ENCODE measurements at places on chromosomes 16 and 17.

DNA sequence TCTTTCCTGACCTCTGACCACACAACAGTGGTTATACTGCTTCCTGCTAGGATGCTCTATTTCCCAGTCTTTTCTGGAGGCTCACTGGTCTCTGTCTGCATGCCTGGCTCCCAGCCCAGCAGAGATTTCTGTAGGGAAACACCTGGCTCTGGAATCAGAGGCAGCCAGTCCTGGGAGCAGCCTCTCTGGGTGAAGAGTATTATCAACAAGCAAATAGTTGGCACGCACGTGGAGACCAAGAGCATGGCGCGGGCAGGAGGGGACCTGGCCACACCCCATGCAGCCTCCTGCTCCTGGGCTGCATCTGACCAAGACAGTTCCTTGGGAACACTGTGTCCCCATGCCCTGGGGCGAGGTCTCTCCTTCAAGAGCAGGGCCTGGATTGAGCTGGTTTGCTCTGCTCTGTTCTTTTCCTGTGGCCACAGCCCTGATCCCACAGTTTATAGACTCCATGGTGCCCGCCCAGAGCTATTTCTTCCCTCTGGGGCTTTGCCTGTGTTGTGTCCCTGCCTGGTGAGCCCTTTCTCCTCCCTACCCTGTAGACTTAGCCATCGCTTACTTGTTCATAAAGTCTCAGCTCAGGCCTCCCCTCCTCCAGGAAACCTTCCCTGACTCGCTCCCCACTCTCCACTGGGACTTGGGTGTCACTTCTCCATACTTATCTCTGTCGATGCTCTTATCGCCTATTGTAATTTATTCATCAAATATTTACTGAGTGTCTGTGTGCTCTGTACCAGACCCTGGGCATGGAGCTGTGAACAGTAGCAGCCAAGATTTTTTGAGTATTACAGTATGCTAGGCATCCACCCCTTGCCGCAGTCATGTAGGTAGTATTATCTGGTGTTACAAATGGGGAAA lies 60.6 kb downstream of the SCNN1B start:
- DNase-seq: no peak

GRCh38 chr17:62648251-62648955 lies 20.9 kb downstream of the MRC2 start:
- no peak for DNase-seq

DNA sequence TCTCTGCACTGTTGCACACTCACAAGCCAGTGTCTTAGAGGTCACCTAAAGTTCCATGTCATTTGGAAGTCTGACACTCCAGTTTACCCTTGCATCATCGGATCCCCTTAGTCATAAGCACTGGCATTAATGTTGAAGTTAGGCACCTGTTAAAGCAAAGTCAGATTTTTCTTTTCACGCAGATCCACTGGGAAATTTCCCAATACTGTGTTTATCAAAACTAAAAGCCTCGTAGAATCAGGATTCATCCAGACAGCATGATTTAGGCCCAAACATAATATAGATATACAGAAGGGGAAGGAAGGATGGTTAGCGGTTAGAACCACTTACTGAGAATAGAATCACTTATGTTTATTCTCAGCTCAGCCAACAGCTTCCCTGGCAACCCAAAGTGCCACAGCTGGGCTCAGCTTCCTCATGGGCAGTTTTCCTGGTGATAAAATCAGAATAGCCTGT lies 30.1 kb upstream of the HAPSTR1 start:
- no peak for DNase-seq

DNA sequence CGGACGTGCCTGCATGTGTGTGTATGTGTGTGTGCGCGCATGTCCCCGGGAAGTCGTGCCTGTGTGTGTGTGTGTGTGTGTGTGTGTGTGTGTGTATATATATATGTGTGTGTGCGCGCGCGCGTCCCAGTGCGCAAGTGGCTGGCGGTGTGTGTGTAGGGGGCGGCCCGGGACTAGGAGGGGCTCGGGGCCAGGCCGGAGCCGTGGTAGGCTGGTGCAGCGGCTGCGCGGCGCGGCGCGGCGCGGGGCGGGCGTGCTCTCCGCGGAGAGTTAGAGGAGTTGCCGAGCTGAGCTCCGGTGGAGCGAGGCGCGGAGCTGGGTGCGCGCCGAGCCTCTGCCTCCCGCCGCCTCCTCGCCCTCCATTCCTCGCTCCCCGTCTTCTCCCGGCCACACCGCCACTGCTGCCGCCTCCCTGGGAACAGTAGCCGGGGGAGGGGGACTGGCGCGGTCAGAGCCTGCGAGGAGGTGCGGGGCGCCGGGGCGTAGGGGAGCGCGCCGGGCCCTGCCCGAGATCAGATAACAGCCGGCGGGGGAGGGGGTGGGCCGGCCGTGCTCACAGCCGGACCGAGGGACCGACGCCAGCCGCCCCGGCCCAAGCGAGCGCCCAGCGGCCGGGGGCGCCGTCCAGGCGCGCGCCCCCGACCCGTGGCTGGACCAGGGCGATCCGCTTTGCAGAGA lies at the start of gene KCNJ12:
Gene KCNJ12 (plus strand): TSS at position 277 of the 678 bp plus-strand sequence. CDS start 38,986 bp downstream, outside the sequence.
- no peak for DNase-seq

- DNase-seq: no peak
Measured at GRCh38 chr17:62121025-62121730, 56.1 kb upstream of the MED13 start.

GRCh38 chr17:41013181-41013580 lies 4.3 kb upstream of the KRTAP3-1 start:
- DNase-seq: no peak

DNA sequence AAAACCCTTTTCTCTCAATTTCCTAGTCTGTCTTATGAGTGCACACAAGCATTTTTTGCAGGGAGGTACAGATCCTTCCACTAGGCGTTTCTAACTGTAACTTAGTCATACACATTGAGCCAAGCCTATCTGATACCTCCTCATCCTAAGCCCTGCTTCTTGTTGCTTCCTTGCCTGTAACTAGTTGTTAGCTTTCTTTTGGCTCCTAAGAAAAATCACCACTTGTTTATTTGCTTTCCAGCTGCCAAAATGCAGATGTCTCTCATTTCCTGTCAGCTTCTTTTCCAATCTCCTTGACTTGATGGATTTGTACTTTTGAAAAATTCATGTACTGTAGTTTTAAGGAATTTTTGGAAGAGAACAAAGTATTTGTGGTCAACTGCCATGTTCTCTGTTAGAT lies 73.7 kb downstream of the TNRC6C start:
- DNase-seq: no peak

- no peak for DNase-seq
Measured at GRCh38 chr17:50304781-50305404, 30.6 kb downstream of the TMEM92 start.

DNA sequence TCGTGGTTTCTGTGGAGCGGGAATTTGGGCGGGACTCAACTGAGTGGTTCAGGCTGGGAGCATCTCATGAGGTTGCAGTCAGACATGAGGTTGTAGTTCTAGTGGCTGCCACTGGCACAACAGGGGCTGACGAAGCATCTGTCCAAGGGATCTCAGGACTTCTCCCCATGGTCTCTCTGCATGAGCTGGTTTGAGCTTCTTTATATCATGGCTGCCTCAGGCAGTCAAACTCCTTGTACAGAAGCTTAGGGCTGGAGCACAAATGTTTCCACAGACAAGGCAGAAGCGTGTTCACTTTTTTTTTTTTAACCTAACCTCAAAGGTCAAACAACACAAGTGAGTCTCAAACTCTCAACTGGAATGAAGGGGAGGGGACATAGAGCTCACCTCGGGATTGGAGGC lies 243.3 kb downstream of the MSI2 start:
- no peak for DNase-seq

GRCh38 chr17:40337351-40337750 lies 27.2 kb downstream of the GJD3 start:
- no peak for DNase-seq

- DNase-seq: no peak
Measured at GRCh38 chr17:38873640-38874380, 4.0 kb downstream of the LASP1 start.

- no peak for DNase-seq
Measured at GRCh38 chr17:64519601-64520000, 12.8 kb downstream of the CEP95 start.

DNA sequence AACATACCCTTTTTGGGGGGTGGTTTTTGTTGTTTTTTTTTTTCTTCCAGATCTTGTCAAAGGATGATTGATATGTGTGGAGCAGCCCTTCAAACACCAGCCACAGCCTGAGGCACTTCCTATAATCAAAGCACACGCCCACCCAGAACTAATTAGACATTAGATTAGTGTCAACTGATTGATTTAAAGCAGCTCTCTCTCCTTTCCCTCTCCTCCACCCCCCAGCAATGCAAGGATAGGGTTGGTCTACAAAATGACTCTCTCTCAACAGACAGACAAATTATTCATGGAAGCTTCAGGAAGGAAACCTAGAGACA lies 250.3 kb upstream of the SOX9 start:
- no peak for DNase-seq

GRCh38 chr17:9886141-9886930 lies 18.7 kb downstream of the RCVRN start:
- DNase-seq: no peak

- peak; percentile 77 for DNase-seq
Measured at GRCh38 chr16:77211880-77212740, 12.9 kb downstream of the SYCE1L start.

- DNase-seq: no peak
Measured at GRCh38 chr16:57862698-57863433, 60.6 kb upstream of the KIFC3 start.

- DNase-seq: no peak
Measured at GRCh38 chr16:66668777-66669444, 27.6 kb downstream of the CMTM4 start.

- DNase-seq: no peak
Measured at GRCh38 chr16:52563767-52564611, 17.0 kb upstream of the TOX3 start.

GRCh38 chr16:62709794-62710193 lies 673.6 kb upstream of the CDH8 start:
- no peak for DNase-seq

DNA sequence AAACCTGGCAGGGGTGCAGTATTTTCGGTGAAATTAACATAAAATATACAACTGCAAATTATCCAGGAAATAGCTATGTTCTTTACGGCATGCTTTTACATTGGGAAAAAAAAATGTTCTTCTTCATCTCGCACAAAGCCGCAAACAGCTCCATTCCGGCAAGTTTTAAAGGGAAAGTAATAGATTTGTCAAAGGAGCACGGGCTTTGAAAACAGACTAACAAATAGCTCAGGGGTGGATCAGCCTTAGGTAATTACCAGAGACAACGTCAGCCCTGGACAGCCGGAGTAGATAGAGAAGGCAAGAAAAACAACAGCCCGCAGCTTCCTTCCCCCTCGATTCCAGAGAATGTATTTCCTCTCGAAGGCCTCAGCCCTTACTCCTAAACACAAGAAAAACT lies 222.5 kb downstream of the C16orf78 start:
- DNase-seq: no peak

DNA sequence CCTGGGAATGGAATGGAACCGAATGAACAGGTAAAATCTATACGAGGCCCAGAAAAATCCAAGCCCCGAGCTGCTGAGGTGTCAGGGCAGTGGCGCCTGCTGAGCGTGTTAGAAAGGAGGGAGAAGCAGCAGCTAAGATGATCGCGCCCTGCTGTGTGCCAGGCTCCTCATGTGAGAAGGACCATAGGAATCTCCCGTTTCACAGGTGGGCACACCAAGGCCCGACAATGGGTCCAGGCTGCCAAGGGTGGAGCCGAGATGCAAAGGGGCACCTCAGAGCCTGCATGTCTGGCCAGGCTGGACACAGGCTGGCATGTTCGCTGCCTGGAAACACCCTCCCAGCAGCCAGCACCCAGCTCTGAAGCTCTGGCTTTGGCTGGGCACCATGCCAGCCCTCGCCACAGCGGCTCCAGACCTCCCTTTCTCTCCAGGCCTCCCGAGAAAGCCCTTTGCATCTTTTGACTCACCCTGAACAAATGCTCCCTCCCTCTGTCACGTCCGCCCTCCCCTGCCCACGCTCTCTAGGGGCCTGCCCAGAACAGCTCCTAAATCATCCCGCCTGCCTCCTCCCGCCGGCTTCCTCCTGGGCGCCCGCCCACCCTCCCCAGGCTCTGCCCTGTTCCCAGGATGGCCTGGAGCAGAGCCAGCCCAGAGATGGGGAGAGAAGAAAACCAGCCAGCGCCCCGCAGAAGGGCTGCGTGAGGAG lies 217.8 kb upstream of the GSE1 start:
- DNase-seq: no peak

- no peak for DNase-seq
Measured at GRCh38 chr16:75336521-75336920, 85.1 kb upstream of the BCAR1 start.

- DNase-seq: peak; percentile 64
Measured at GRCh38 chr17:68184816-68185436, 62.9 kb upstream of the AMZ2 start.

DNA sequence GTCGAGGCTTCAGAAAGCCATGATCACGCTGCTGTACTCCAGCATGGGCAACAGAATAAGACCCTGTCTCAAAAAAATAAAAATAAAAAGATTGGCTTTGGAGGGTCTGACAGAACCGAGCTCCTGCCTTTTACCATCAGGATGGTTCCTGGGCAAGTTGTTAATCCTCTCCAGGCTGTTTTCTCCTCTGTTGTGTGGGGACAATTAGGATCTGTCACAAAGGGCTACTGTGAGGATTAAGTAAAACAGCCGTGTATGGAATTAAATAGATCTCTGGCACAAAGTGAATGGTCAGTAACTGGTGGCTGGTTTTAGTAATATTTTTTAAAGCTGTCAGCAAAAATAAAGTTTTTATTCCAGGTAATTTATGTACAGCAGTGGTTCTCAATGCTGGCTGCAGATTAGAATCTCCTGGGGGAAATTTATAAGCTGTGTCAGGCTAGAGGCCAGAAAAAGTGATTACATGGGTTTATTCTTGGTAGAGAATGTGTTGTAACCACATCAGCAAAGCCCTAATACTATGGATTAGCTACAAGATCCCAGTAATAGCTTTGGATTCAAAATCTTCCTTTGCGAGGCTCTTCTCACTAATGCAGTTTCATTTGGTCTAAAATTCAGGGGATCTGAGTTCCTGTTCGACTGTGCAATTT lies 47.2 kb downstream of the GPRC5B start:
- no peak for DNase-seq

DNA sequence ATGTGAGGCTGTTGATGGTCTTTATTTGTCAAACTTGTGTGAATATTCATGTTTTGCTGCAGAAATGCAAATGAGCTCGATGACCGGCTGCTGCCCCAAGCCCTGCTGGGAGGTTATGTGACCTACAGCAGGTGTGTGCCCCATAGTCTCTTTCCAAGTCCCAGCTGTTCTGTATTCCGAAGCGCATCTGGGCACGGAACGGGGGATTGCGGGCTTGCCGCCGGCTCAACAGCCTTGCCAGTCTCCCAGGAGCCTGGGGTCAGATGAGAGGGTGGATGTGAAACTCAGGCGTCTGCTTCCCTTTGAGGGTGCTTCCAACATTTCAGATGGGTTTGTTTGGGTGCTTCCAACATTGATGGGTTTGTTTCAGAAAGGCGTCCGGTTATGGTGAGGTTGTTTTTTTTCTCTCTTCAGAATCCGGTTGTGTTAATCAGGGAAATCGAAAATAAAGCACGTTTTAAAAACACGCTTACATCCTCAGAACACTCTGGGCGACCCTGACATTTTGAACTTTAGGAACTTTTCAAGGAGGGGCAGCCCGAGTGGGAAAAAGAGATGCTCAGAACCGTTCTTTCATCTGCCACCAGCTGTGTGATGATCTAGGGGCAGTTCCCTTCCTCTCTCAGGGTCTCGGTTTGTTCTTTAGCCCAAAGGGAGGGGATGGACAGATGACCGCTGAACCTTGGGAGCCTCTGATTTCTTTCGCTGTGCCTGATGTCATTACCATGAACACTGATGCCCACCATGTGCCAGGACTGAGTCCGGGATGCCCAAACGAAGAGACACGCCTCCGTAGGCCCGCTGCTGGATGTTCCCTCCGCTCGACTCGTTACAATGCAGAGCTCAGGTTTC lies 47.8 kb upstream of the AMZ2 start:
- DNase-seq: no peak
